ENCODE measurements at places on chromosomes 1 and 21. TPM values are rescaled to one million over a fixed set of nuclear protein-coding genes. Genes with fewer than 3 reads are reported as not detected.

DNA sequence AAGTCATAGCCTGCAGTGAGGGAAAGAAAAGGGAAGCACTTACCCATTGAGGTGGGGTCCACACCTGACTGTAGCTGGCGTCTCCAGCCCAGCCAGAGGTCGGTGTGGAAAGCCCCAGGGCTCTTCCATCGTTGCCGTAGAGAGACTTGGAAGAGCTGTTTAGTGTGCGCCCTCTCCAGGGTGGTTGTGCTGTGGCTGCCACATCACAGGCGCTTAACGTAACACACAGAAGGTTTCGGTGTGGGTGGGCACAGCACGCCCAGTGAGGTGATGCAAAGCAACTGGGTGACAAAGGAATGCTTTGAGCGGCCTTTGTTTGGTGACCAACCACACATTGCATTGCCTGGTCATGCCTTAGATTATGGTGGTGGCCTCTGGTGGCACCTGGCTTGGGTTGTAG is 36.8 kb upstream of the KIF1B start:
- peaks cover 74% of the 10 kb centered on the region for H3K36me3 ChIP-seq
- H3K27ac ChIP-seq: no peak overlapping the region
- peak; percentile 60 for DNase-seq
- no peaks in the 10 kb centered on the region for H3K4me1 ChIP-seq

DNA sequence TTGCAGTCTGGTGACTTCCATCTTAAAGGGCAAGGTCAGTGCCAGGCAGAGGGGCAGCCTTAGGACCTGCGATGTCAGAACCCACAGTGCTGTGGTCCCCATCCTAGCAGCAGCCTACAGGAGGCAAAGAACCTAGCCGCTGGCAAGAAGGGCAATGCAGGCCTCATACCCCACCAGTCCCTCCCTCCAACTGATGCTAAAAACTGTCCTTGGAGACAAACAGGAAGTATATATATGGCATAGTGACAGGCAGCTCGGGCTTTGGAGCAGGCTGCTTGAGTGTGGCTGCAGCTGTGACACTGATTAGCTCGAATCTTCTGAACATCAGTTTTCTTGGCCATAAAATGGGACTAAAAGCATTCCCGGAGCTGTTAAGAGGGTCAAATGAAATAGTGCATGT is 156.0 kb upstream of the VAMP3 start:
- no peak for DNase-seq
- no peak overlapping the region for H3K27ac ChIP-seq
- no peaks in the 10 kb centered on the region for H3K4me1 ChIP-seq
- peaks cover 8% of the 10 kb centered on the region for H3K27me3 ChIP-seq

DNA sequence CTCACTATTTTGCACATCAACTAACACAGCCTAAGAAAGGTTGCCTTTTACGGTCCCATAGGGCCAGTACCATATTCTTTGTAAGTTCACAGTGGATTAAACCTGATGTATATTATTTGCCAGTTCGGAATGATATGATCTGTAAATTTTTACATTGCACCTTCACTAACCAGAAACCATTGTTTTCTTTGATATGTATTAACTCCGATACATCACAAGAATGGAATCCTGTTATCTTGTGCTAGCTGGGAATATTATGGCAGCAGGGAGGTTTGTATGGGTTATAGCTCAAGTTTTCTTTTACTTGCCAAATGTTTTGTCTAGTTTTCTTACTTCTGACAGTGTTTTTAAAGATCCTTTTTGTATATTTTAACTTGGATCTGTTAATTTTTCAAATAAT is 51.4 kb upstream of the S1PR1 start:
- H3K4me1 ChIP-seq: no peaks in the 10 kb centered on the region
- H3K27ac ChIP-seq: no peak overlapping the region
- H3K4me3 ChIP-seq: no peak overlapping the region
- H3K36me3 ChIP-seq: no peaks in the 10 kb centered on the region

DNA sequence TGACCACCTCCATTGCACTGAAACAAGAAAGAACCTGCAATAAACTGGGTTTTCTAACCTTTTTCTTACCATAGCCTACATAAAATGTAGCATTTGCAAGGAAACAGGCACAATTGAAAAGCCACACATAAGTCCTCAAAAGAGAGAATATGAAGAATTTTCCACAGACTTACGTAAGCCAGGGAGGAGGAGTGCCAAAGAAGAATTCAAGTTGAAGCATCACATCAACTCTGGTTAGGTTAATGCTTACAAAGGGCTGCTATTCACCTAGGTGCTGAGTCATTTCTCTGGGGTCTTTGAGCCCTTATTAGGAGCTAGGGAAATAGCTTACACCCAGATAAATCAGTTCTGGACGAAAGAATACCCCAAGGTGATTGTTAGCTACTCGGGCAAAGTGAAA is 9.6 kb downstream of the OSCP1 start:
- no peak for DNase-seq
- no peak overlapping the region for H3K4me3 ChIP-seq
- H3K27me3 ChIP-seq: no peaks in the 10 kb centered on the region
- no peaks in the 10 kb centered on the region for H3K36me3 ChIP-seq

DNA sequence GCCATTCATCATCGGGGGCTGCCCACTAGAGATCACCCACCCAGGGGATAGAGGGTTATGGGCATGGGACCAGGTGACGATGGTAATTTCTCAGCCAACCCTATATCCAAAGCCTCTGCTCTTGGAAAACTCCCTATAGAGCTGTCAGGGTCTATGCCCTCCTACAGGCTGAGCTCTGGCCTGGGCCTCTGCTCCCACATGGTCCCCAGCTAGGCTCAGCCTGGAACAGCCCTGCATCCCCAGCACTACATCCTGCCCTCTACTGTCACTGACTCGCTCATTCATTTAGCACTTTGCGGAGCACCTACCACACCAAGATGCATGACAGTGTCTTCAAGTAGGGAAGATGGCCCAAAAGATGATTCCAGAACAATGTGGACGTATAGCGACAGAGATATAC is 45.0 kb upstream of the EPS8L3 start:
- no peak for DNase-seq
- no peak overlapping the region for H3K4me3 ChIP-seq
- H3K4me1 ChIP-seq: peaks cover 17% of the 10 kb centered on the region
- H3K27me3 ChIP-seq: no peaks in the 10 kb centered on the region
- no peaks in the 10 kb centered on the region for H3K36me3 ChIP-seq

DNA sequence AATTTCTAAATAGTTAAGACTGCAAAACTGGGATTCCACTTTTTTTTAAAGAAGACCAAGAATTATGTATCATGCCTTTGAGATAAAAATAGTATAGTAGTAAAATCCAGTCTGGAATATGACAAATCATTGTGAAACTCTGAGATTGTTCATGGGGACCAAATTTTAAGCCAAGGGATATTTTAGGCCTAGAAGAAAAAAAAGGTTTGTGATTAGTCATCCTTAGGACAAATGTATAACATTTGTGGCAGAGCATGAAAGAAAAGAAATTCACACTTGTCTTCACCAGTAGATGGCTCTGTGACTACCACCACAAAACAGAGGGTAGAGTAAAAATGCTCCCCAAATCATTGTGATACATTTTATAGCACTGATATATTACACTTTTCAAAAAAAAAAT is 226.1 kb downstream of the KCTD3 start:
- no peaks in the 10 kb centered on the region for H3K27me3 ChIP-seq
- no peak for DNase-seq
- H3K4me3 ChIP-seq: no peak overlapping the region
- no peaks in the 10 kb centered on the region for H3K36me3 ChIP-seq
- H3K4me1 ChIP-seq: no peaks in the 10 kb centered on the region

GRCh38 chr1:83994111-83994510 is 4.8 kb downstream of the TTLL7 start:
- no peaks in the 10 kb centered on the region for H3K36me3 ChIP-seq
- H3K27ac ChIP-seq: no peak overlapping the region
- DNase-seq: no peak
- peaks cover 7% of the 10 kb centered on the region for H3K27me3 ChIP-seq
- peaks cover 13% of the 10 kb centered on the region for H3K4me1 ChIP-seq

GRCh38 chr1:39632682-39633417 is 6.6 kb downstream of the HEYL start:
- peak; percentile 68 for DNase-seq
- H3K27ac ChIP-seq: no peak overlapping the region
- peak overlapping the region; percentile 5 for H3K4me3 ChIP-seq
- H3K27me3 ChIP-seq: peaks cover 28% of the 10 kb centered on the region

DNA sequence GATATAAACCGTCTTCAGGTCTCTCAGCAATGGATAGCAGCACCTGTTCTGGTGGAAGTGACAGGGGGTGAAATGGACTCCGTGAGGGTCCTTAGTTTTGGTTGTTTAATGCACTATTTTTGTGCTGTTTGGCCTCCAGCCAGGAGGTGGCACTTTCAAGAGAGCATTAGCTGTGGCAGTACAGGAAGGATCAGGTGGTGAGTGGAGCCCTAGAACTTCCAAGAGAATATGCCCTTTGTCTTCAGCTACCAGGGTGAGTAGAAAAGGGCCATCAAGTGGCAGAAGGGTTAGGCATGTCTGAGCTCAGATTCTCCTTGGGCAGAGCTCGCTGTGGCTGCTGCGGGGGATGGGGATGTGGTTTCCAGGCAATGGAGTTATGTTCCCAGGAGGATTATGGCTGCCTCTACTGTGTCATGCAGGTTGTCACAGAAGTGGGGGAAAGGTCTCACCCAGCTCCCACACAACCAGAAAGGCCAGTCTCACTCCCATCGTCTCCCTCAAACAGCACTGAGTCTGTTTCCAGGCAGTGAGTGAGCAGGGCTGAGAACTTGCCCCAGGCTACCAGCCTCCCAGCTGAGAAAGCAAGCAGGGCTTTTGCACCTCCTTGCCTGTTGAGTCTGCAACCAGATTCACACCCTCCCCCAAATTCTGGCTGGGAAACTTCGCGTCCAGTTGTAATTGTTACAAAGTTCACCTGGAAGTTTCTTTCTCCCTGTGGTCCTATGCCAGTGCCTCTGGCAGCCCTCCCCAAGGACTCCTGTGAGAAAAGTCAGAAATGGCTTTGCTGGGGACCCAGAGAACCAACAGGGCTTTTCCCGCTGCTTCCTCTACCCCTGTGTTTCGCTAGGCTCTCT is 39.1 kb upstream of the TTLL7 start:
- no peak overlapping the region for H3K27ac ChIP-seq
- no peak for DNase-seq
- no peaks in the 10 kb centered on the region for H3K27me3 ChIP-seq
- H3K36me3 ChIP-seq: no peaks in the 10 kb centered on the region
- H3K4me1 ChIP-seq: no peaks in the 10 kb centered on the region

GRCh38 chr1:156146020-156146768 is 7.2 kb upstream of the SEMA4A start:
- no peak overlapping the region for H3K4me3 ChIP-seq
- no peak for DNase-seq
- peaks cover 28% of the 10 kb centered on the region for H3K4me1 ChIP-seq
- H3K27me3 ChIP-seq: no peaks in the 10 kb centered on the region
- no peaks in the 10 kb centered on the region for H3K36me3 ChIP-seq

- no peak for DNase-seq
- peaks cover 19% of the 10 kb centered on the region for H3K4me1 ChIP-seq
- no peak overlapping the region for H3K4me3 ChIP-seq
- H3K27ac ChIP-seq: no peak overlapping the region
Observed at GRCh38 chr1:85319491-85319890, 43.1 kb upstream of the BCL10 start.

Gene MMP23B
- total RNA-seq: 3.1 TPM

Gene DPT
- 12.8 TPM for total RNA-seq

Gene ARHGAP30
- 15.4 TPM for total RNA-seq

Gene TPTE
- not detected for total RNA-seq

Gene AP4B1
- total RNA-seq: 10.9 TPM

Gene IPP
- 7.0 TPM for total RNA-seq

Gene CRYBG2
- 76.7 TPM for total RNA-seq

Gene TMPRSS15
- total RNA-seq: not detected
